NCI-H524 (cell line): ENCODE measurements at places on chromosomes 3 and 15.

GRCh38 chr15:88918738-88919137 lies 5.6 kb upstream of the MFGE8 start:
- DNase-seq: no peak

- DNase-seq: no peak
These were observed 24.8 kb upstream of the SLC25A38 start for GRCh38 chr3:39358333-39358732.

GRCh38 chr15:88656760-88657221 lies 18.0 kb downstream of the ISG20 start:
- DNase-seq: no peak

GRCh38 chr3:18775501-18775900 lies 350.4 kb upstream of the SATB1 start:
- DNase-seq: no peak

GRCh38 chr3:47910777-47911440 lies 105.3 kb downstream of the MAP4 start:
- DNase-seq: no peak

DNA sequence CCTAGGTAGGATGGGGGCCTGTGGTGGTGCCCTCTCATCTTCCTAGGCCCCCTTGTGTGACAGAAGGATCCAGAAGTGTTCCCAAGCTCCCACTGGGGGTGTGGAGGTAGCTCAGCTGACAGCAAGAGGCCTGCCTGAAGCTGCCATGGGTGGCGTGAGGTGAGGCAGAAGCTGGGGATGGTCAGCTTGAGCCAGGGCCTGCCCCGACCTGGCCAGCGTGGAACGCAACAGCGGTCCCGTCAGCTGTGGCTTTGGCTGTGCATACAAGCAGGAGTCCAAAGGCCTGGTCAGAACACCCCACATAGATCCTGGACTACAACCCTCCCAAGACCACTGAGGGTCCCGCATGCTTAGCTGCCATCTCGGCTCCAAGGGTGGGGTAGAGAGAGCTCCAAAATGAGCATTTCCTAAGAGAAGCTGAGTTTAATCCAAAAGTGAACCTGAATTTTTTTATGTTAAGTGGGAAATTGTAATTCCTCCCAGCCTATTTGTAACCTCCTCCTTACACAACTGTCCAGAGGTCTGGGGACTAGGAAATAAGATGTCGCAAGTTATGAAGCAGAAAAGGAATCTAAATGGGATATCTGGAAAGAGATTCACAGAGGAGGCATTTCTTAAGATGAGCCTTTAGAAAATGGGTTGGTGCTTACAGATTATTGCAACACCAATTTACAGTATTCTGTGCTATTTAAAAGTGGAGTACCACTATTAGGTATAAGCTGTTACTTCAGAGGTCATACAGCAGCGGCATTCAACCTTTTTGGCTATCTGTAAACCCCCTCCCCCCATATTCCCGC lies 9.9 kb upstream of the PLA2G4D start:
- DNase-seq: no peak

GRCh38 chr15:39479911-39480310 lies 101.0 kb upstream of the THBS1 start:
- no peak for DNase-seq

- no peak for DNase-seq
These were observed 124.6 kb upstream of the ARHGEF3 start for GRCh38 chr3:56926243-56926946.

DNA sequence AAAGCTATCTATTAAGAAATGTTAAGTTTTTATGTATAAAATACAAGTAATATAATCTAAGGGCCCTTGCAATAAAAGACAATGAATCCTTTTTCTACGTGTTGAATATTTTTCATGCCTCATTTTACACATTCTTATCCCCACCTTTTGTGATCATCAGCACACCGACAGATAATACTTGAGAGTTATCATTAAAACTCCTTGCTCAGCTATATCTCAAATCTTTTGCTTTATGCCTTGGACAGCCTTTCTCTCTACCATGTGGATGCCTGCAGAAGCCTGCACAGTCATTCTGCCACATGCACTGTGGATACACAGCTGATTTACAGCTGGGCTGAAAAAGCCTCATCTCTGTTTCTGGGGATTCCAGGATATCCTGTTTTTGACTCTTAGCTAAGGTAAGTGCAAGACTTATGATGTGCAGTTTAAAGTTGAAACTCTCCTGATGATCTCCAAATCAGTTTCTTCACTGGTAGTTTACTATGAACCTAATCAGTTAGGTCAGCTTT lies 1565.1 kb downstream of the SI start:
- no peak for DNase-seq

GRCh38 chr3:105656651-105657504 lies 211.9 kb downstream of the CBLB start:
- no peak for DNase-seq

DNA sequence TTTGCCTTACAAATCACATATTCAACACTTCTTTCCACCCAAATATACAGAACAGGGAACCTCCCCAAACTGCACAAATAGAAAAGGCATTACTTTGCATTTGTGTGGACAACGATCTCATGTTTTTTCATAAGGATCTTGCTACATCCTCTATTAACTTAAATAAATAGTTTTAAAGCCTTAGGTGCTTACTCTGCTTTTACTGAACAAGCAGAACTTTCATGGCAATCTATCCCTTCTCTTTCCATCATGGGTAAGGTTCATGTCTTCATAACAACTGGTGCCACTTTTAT lies 18.1 kb downstream of the SIAH2 start:
- no peak for DNase-seq

- DNase-seq: no peak
These were observed 6.9 kb downstream of the APH1B start for GRCh38 chr15:63284335-63284734.

DNA sequence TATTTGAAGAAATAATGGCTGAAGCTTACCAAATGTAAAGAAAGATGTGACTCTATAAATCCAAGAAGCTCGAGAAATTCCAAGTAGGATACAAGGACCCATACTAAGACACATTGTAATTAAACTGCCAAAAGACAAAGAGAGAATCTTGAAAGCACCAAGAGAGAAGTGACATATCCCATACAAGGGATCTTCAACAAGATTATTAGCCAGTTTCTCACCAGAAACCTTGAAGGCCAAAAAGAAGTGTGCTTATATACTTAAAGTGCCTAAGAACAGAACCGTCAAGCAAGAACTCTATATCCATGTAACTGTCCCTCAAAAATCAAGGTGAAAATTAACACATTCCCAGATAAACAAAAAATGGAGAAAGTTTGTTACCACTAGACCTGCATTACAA lies 220.5 kb downstream of the ADAMTS17 start:
- DNase-seq: no peak

DNA sequence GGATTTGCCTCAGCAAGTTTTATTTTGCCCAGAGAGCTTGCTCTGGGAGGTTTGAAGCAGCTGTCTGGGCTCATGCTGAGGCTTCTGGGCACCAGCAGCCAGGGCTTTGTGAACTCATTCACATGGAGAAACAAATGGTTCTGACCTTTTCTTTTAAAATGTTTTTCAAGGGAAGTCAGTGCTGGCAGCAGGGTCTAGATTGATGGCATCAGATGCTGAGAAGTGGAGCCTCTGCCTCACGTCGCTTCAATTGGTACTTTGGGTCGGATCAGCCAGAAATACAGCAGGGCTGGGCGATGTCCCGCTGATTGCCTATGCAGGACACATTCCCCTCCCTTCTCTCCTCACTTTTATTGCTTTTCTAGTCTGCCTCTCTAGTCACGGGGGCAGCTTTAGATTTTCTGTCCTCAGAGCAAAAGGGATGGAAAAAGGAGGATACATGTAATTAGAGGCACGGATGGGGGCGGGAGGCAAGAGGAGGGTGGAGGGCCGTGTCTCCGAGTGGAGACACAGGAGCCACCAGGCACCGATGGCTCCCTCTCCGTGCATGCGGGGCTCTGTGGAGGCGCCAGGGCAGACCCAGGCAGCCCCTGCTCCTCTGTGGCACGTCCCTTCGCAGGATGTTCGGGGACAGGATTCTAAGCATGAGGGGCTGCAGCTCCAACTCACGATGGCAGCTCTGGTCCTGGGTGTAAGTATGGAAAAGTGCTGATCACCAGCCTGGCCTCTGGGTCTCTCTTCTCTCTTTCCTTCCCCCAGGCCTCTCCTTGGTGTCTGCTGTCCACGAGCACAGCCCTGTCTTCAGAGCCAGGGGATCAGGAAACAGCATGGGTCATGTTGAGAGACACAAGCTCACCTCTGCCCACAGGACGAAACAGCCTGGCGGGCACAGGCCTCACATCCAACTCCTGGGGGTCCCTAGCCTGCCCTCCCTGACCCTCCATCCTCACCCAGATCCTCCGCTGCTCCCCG lies 116.1 kb downstream of the FAM43A start:
- DNase-seq: no peak

- DNase-seq: no peak
These were observed 228.3 kb downstream of the ABHD5 start for GRCh38 chr3:43919029-43919428.

GRCh38 chr15:62209821-62210220 lies 44.7 kb upstream of the C2CD4B start:
- no peak for DNase-seq

GRCh38 chr3:32885283-32885901 lies 66.1 kb upstream of the CCR4 start:
- no peak for DNase-seq

- no peak for DNase-seq
These were observed 298.9 kb downstream of the LRTM1 start for GRCh38 chr3:54628888-54629441.

GRCh38 chr3:112689989-112690388 lies 49.0 kb upstream of the CCDC80 start:
- DNase-seq: no peak

- DNase-seq: no peak
These were observed 37.8 kb downstream of the MITF start for GRCh38 chr3:69776920-69777581.

- DNase-seq: no peak
These were observed 39.3 kb downstream of the OSTN start for GRCh38 chr3:191238321-191238817.

DNA sequence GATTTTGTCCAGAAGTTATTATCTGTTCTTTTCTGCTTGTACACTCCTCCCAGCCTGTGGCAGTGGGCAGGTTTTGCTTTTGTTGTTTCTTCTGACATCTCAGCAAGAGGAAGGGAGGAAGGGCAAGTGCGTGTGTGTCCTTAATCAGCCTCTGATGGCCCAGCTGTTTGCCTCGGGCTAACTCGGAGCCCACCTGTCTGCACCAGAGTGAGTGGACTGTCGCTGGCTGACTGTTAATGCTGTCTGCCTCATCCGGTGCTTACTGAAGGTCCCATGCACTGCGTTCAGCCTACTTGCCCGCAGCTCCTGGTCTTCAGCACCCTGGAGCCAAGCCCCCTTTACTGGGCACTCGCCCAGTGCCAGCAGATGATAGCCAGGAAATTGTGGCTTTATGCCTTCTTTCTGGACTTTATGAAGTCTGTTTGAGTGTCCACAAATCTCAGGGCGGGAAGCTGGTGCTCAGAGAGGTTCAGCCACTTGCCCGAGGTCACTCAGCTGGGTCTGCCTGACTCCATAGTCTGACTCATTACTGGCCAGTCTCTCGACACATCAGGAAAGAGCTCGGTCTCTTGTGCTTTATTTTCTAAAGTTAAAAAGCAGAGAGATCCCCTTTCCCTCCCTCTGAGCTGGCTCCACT lies 89.5 kb downstream of the CHRNA7 start:
- peak; percentile 43 for DNase-seq

DNA sequence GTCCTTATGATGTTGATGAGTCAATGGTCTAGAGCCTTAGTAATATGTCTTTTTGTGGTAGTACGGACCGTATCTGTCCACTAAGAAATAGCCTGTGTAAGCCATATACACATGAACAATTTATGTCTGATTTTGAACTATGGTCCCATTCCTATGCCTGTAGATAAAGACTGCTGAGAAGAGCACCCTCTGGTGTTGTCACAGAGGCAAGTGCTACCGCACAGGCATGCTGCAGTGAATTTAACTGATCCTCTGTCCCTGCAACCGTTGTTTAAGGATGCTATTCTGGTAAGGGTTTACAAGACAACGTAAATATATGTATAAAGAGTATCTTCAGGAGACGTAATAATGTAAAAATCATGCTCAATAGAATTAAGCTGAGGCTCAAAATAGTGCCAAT lies 170.7 kb downstream of the UBE3A start:
- peak; percentile 5 for DNase-seq

DNA sequence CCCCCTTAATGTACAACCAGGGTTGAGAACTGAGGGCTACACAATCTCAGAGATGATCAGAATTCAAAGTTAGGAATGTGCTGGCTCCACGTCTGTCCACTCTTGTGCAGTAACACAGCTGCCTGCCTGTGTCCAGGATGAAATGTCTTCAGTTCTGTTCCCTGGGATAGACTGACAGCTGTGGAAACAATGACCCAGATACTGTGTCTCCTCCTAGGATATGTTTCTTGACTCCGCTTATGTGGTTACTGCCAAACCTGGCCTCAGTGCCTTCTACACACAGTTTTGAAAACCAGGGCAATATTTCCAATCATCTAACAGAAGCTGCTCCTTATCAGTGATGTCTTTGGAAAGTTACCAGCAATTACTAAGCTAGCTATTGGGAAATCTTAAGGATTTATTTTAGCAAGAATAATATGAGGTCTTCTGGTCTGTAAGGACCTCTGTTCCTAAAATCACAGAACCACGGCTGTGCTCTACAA lies 67.6 kb downstream of the NOX5 start:
- no peak for DNase-seq

DNA sequence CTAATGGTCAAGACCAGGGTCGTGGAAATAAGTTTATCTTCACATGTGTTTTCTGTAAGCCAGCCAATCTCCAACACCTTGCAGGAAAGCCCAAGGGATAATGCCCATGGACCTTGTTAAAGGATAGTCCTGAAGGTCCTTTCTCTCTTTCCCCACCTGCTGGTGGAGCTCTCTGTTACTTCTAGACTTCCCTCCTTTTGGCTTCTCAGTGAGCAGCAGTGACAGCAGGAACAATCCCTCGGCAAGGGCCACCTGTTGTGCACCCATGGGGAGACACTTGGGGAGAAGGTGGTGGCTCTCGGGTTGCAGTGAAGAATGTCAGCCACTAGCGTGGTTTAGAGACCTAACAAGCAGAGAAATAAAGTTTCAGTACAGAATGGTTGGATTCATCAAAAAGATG lies 84.0 kb upstream of the OSBPL11 start:
- DNase-seq: no peak

- DNase-seq: no peak
These were observed 812.4 kb upstream of the DPPA4 start for GRCh38 chr3:110149763-110150162.

GRCh38 chr3:101695779-101696372 lies 9.4 kb upstream of the RPL24 start:
- no peak for DNase-seq

DNA sequence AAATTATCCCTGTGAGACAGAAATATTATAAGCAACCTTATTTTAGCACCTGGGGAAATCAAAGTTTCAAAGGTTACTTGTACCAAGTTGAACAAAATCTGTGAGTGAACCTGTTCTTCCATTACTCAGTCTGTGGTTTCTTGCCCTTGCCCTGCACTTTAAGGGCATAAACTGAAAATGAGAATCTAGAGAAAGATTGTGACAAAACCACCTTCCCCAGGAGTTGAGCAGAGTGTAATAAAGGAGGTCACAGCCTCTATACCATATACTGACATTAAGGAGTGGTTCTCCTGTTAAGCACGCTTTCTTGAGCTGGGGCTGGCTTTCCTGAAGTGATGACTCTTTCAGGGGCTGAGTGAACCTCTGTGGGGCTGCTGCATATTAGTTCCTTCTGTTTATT lies 143.4 kb downstream of the PDCD6IP start:
- no peak for DNase-seq

GRCh38 chr15:99416191-99417188 lies 149.3 kb upstream of the MEF2A start:
- DNase-seq: no peak
